ENCODE measurements at places on chromosomes 7 and 10.

DNA sequence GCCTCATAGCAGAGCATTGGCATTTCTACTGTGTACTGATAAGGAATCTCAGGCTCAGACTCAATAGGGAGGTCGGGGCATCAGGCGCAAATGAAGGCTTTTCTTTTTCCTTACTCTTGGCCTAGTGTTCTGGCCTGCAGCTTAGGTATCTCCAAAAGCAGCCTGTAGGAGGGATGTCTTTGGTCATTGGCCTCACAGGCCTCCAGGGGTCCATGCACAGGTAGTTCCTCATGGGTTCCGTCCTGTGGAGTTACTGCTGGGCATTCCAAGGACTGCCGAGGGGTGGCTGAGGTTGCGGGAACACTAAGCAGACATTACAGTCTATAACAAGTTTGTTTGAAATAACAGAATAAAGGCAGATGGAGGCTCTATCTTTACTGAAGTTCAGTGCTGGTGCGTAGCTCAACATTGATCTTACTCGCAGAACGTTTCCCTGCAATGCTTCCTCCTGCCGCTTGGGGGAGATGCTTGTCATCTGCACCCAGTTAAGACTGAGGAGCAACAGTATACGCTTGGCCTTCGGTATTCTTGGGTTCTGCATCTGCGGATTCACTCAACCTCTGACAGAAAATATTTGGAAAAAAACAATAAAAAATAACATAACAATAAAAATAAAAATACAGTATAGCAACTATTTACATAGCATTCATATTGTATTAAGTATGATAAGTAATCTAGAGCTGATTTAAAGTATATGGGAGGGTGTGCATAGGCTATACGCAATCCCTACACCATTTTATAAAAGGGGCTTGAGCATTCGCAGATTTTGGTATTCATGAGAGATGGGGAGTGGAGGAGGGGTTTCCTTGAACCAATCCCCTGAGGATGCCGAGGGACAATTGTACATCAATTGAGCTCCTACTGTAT lies 58.9 kb downstream of the SH2D4B start:
- DNase-seq: peak; percentile 22

- DNase-seq: no peak
These were observed 521.9 kb downstream of the TYW1 start for GRCh38 chr7:67518580-67518979.

GRCh38 chr10:6518791-6519429 lies 61.2 kb downstream of the PRKCQ start:
- DNase-seq: no peak

DNA sequence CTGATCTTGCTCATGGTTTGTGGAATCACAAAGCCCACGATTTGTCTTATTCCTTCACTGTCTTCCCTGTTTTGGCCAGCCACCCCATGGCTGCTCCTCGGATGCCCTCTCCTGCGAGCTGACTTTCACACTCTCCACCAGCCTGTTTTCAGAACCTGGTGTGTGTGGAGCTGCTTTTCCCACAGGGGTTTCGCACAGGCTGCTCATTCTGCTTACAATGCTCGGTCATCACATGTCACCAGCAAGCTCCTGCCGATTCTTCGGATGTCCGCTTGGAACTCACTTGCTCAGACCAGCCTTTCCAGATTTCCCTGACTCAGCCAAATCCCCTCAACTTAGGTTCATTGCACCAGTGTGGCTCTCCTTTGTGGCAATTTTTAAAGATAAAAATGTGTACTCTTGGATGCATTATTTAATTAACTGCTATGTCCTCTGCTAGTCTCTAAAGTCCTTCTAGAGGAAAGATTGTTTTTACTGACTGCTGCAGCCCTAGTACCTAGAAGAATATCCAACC lies 1018.6 kb upstream of the LRRTM3 start:
- no peak for DNase-seq

GRCh38 chr7:135834266-135834665 lies 85.7 kb upstream of the FAM180A start:
- no peak for DNase-seq

DNA sequence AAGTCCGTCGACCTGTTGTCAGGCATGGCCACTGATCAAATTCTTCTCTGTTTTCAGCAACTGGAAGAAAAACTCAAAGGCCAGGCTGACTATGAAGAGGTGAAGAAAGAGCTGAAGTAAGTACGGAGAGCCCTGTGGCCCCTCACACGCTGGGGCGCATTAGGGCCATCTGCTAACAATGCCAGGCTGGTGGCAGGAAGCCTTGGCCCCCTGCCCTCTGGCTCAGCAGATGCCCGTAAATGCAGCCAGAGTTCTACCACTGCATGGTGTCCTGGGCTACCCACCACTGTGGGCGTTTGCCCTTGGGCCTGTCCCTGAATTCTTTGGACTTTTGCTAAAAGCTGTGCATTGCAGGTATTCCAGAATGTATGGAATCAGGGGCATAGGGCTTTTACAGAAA lies 96.9 kb upstream of the SH2B2 start:
- no peak for DNase-seq

DNA sequence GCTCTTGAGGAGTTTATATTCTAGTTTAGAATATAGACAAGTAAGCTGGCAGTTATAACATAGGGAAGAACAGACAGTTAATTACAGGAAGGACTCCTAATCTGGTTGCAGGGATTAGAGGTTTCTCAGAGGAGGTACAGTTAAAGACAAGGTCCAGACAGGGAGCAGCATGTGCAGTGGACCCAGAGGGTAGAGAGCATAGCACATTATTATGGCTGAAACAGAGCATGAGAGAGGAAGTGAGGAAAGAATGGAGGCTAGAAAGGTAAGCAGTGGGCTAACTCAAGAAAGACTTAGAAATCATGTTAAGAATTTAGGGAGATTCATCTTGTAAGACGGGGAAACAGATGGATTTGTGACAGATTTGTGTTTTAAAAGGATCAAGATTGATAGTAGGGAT lies 9.7 kb downstream of the MIOS start:
- DNase-seq: no peak

GRCh38 chr7:75626954-75627353 lies 111.8 kb downstream of the HIP1 start:
- DNase-seq: no peak

- no peak for DNase-seq
These were observed 24.4 kb upstream of the CDC14C start for GRCh38 chr7:48899932-48900331.
